ENCODE measurements at places on chromosomes 1 and 21.

GRCh38 chr1:116852910-116853309 lies 56.8 kb upstream of the PTGFRN start:
- DNase-seq, result no peak

GRCh38 chr1:36884029-36884701 lies 150.2 kb downstream of the GRIK3 start:
- no peak for DNase-seq

DNA sequence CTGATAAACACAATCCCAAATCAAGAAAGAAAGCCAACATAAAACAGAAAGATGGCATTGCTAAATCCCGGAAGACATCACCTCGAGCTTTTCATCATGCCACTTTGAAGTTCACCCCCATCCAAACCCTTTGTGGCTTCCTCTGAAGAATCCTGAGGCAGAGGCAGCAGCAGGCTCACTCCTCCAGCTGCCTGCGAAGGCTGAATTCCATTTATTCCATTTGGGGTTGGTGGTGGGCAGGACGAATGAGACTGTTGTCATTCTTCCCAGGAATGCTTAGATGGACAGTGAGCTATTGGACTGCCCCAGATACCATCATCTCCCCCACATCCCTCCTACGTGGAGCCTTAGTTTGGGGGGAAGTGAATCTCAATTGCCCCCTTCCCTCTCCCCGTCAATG lies 437.5 kb downstream of the SMYD3 start:
- no peak for DNase-seq

DNA sequence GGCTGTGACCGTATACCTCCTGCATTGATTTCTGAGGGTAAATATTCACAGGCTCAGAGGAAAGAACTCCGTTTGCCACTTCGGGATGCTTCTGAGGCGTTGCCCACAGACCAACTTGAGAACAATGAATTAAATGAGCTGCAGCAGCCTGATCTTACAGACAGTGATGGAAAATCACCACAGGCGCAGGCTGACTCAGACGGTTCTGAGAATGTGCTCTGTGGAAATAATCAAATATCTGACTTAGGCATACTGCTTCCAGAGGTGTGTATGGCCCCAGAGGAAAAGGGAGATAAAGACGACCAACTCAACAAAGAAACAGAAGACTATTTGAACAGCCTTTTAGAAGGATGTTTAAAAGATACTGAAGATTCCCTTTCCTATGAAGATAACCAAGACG lies 76.7 kb upstream of the SCCPDH start:
- no peak for DNase-seq

GRCh38 chr1:162977944-162978568 lies 91.1 kb upstream of the RGS4 start:
- DNase-seq, result no peak

DNA sequence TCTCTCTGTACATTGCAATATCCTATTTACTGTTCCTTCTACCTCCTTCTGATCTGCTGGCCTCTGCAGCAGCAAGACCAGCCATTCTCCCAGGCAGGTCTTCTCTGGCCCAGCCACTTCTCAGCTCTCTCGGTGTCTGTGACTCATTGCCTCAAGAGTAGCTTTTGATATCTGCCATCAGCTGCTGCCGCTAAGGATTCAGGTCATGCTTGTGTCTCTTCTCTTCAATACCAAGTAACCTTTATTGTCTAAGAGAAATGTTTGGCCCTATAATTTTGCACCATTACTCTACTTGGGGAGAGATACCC lies 101.8 kb downstream of the TMEM53 start:
- no peak for DNase-seq

GRCh38 chr1:47393141-47393540 lies 22.9 kb upstream of the FOXE3 start:
- no peak for DNase-seq

GRCh38 chr1:38741341-38741740 lies 118.2 kb downstream of the RRAGC start:
- DNase-seq, result no peak

GRCh38 chr1:151533870-151534269 lies 6.2 kb upstream of the TUFT1 start:
- DNase-seq, result no peak

- no peak for DNase-seq
Measured at GRCh38 chr1:12422488-12422887, 192.7 kb downstream of the VPS13D start.

GRCh38 chr1:112363636-112364035 lies 32.4 kb upstream of the CTTNBP2NL start:
- DNase-seq, result no peak

- no peak for DNase-seq
Measured at GRCh38 chr1:28716336-28716735, 20.4 kb upstream of the YTHDF2 start.

Measured in activated T-helper 1 cell treated with Interleukin-2 at 50 U/mL for 16 hours (primary cell).